ENCODE measurements at places on chromosomes 5 and 9.

DNA sequence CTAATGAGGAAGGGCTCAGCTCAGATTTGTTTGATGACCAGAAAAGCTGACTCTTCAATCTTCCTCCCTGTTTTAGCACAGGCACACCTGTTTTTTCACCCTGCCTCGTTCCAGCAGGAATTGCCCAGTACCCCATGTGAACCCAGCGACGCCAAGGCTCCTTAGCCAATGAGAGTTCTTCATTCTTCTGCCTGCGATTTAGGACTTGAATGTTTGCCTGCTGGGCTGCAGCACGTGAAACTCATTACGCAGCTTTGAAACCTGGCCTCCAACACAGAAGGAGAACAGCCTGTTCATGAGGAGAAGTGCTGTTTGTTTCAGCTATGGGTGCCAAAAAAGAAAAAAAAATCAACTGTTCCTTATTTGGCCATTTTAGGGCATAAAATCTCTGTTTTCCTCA is 315.5 kb downstream of the TRPM3 start:
- no peak for DNase-seq

DNA sequence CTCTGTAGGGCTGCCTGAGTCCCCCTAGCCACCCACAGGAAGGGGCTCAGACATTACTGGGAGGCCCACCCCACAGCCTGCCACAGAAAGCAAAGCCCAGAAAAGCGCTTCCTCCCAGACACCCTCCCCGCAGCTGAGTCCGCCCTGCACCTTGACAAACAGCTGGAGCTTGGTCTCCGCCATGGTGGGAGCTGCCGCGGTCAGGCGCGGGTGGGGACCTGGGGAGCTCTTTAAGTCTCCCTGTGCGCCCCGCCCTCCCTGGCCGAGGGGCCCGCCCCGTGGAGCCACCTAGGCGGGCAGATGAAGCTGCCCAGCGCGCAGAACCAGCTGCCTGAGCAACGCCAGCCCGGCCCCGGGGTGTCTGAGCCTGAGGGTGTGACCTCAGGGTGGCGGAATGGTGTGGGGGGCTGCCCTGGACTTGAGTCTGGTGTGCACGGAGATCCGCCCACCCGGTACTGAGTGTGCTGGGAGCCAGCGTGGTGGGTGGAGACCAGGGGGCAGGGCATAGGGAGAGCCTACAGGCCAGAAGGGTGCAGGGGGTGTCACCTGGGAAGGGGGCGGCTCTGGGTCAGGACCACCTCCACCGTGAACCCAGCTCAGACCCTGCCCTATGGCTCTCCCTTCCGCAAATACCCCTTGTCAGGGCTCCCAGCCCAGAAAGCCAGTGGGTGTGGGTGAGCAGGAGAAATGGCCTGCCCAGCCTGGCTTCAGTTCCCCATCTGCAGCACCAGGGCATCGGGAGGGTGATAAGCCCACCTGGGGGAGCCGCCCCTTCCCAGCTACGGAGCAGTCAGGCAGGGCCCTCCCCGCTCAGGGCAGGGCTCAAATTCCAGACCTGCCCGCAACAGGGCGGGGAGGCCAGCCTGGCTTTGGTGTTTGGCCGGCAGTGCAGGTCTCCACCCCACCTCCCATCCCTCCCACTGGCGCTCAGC is at the start of gene CLIC3:
Gene CLIC3, minus strand, starts transcription at position 208 of the 932 bp plus-strand sequence. Its CDS starts 25 bp downstream, at position 183.
- no peak for DNase-seq

DNA sequence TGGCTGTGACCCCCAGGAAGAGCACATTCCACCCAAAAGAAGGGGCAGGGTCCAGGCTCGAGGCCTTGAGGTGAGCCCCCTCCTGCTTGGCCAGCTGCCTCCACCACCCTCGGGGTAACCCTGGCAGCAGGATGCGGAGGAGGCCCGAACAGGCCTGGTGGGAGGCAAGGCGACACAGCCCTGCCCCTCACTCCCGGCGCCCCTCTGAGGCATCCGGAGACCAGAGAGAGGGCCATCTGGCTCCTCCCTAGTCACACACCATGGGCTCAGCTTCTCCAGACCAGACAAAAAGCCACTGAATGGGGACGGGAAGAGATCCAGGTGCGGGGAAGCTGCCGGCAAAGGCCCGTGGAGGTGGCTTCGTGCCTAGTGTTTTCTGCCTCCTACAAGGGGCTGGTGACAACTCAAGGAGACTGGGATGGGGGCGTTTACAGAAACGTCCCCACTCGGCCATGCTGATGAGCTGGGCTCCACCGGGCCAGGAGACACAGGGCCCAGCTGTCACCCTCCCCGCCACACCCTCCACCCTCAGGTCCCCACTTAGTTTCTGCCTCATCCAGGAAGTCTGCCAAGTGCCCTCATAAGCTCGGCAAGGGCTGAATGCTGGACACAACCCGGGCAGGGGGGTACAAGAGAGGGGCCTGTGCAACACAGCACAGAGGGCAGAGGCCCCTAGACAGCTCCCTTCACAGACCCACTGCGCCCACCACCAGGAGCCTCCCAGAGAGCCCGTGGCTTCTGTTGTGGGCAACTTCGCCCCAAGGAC is 41.9 kb downstream of the NACC2 start:
- DNase-seq, result no peak

DNA sequence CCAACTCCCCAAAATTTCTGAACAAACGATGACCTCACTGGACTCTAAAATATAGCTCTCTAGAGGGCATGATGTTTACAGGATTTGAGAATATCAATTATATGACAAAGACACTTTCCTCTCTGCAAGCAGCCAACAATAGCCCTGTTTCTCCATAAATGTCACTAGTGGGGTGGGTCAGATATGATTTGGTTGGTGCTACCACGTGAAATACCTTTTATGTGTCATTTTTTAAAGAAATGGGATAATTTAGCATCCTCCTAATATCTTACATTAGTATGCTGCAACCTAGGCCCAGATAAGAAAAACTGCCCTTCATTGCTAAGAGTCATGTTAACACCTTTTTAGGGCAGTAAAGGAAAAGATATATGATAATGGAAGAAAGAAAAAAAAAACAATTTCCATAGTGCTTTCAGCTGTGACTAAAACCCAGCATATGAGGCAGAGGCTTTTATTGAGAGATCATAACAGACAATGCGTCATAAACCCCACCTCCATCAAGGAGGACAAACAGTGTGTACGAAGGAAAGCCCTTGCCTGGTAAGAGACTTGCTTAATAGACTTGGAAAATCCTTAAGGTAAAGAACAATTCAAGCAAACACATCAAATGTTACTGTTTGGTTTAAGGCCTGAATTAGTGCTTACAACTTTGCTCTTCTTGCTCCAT is 372.4 kb upstream of the PAPPA start:
- no peak for DNase-seq

GRCh38 chr5:133582971-133583370 is 29.4 kb downstream of the FSTL4 start:
- no peak for DNase-seq

DNA sequence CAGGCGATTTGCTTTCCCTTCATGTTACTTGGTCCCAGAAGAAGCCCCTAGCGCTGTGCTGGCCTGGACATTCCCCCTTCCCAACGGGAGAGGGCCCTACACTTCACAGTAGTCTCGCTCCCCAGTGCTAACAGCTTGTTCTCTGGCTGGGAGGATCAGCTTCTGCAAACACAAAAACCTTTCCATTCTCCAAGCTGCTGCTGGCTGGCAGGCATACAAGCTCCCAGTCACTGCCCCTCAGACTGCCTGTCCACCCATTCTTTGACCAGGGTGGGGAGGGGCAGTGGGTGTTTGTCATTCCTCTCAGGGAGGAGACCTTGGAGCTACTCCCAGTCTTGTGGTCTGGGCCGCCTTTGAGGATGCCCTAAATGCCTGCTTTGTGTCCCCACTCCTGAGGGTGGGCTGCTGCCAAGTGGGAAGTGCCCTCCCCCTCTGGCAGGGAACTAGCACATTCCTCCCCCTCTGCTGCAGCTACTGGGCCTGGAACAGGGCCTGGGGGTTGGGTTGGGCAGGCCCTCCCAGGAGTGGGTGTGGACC is 20.8 kb downstream of the ENHO start:
- no peak for DNase-seq

Measured in stimulated activated CD8-positive, alpha-beta memory T cell treated with anti-CD3 and anti-CD28 coated beads, Interleukin-4, amount 100 ng/mL, for 4 hours (primary cell).